ENCODE measurements at places on chromosomes 5 and 9.

GRCh38 chr5:6402939-6403338, 24.6 kb upstream of the MED10 start:
- DNase-seq, result no peak

- no peak for DNase-seq
Measured at GRCh38 chr9:8703904-8704303, 904.3 kb upstream of the DMAC1 start.

DNA sequence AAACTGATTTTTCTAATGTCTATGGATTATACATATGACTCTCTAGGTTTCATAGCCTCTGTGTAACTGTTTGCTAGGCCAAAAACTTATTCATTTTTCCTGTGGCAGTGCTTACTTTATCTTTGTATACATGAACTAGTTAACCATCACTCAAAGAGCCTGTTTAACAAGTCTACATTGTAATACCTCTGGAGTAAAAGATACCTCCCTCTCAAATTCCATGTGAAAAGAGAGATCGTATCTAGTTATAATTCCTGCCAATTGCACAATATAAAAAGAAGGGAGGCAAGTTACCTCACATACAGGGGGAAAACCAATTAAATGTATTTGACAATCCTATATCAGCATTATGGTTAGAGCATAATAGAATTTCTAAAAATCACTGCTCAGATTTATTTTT, 271.9 kb upstream of the ST8SIA4 start:
- no peak for DNase-seq

DNA sequence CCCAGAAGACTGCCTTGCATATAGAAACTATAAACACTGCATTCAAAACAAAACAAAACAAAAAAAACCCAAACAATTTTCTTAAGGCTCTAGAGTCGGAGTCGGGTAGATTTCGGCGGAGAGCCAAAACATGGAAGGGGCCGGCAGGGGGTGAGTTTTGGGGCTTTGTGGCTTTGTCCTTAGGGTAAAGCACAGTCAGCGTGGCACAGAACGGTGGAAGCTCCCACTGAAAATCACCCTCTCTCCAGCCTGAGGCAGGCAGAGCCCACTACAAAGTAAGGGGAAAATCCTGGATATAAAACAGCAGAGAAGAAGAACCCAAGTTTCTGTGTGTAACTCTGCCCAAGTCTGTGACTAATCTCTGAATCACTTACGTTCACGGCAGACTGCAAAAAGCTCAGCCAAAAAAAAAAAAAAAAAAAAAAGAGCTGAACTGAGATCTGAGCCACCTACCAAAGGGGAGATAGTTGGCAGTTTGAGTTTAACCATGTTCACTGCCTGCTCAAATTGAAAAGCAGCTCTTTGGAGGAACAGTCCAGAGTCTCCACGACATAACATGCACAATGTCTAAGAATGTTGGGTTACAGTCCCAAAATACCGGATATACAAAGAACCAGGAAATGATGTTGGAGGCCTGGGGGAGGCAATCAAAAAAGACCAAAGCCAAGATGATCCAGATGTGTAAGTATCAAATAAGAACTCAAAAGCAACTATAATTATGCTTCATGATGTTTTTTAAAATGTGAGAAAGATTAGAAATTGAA, 26.6 kb upstream of the OR2K2 start:
- no peak for DNase-seq

DNA sequence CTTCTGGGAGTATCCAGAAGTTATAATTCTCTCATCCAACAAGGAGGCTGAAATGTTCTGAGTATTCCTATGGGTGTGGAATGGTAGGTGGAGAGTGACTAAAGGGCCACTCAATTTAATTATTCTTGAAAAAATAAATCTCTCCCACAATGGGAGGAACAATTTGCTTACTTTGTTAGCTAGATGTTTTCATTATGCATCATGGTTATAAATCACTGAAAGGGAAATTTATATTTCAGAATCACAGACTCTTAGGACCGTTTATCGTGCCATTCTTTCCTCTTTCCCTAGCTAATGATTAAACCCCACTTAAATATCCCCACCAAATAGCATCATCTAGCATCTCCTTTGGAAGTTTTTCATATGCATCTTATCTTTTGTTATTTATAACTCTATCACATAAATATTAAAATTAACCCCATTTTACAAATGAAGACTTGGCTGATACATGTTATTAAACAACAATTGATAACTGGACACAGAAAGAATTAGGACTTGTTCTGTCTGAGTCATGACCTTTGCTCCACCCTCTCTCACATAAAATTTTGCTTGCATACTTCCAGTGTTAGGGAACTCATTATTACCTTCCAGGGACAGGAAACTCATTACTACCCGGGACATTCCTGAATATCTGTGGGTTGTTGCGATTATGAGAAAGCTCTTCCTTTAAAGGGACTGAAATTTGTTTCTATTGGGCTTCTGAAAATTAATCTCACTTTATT, 94.9 kb upstream of the NMUR2 start:
- no peak for DNase-seq

- no peak for DNase-seq
Measured at GRCh38 chr5:174410716-174411478, 313.5 kb upstream of the MSX2 start.

DNA sequence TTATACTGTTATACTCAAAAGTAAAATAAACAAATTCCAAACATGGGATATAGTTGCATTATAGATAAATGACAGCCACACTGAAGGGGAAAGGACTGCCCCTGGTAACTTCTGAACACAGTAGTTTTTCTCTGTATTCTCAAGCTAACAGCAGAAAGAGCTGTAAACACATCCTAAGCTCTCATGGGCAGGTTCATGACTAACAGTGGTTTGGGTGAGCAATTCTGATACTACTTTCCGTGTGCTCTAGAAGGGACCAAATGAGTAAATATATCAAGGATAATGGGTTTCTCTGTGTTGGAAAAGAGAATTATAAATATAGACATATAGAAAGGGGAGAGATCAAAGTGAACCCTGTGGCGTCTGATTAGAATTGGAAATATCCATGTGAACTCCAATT, 2.2 kb upstream of the LCN6 start:
- no peak for DNase-seq

DNA sequence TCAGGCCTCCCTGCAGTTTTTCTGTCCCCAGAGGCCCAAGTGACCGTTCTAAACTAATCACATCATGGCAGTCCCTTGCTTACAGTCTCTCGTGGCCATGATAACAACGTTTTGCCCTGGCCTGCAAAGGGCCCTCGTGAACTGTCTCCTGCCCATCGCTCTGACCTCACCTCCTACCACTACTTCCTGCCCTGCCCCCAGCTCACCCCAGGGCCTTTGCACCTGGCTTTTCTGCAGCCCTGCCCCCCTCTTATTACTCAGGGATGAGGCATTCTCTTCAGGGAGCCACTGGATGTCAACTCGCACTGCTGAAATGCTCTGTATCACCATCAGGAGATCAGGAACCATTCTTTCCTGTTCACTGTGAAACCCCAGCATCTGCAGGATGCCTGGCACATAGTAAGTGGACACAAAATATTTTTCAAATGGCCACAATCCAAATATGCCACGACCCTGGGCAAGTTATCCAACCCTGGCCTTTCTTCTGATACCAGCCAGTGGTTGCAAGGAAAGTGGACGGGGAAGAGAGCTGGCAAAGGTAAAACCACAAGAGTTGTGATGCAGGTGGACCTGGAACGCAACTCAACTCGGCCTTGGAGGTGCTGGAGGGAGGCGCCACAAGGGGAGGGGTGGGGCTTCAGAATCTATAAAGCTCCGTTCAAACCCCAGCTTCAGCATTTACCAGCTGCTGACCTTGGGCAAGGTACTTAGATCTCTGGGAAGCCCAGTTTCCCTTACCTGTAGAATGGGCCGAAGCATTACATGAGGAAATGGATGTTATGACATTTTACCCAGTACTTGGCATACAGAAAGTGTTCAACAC, 1.7 kb downstream of the SNCB start:
- no peak for DNase-seq

DNA sequence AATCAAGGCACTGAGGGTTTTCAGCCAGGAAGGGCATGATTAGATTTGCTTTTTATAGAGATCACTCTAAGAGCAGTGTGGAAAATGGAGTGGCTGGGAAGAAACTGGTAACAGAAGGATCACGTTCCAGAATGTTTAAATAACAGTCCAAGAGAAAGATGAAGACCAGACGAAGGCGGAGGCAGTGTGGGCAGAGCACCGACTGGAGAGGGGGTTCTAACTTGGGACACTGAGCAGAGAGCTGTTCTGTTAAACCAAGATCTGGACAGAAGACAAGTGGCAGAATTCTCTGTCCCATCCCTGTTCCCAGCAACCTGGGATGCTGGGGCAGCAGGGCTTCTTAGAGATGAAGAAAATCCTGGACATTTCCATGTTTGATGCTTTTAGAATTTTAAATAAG, 249.1 kb upstream of the NR4A3 start:
- DNase-seq, result no peak

GRCh38 chr5:180138976-180139730, 67.6 kb upstream of the RNF130 start:
- no peak for DNase-seq

- DNase-seq, result no peak
Measured at GRCh38 chr5:120644516-120644915, 180.4 kb downstream of the PRR16 start.

- no peak for DNase-seq
Measured at GRCh38 chr5:68041293-68041692, 174.3 kb upstream of the PIK3R1 start.

DNA sequence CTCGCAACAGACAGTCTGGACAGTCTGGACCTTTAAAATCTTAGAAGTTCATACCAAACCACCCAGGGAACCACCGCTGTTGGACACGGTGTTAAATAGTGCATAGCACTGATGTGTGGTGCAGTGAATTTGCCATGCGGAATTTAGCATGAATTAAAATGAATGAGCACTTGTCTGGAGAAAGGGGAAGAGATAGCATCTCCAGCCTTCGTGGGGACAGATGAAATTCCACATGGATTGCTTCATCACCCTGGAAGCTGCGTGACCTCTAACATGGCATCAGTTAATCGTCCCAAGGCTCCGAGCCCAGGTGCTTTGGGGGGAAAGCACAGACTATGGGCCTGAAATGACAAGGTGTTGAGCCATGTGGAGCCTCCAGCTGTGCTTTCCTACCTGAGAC, 91.4 kb downstream of the ADAMTS16 start:
- DNase-seq, result no peak

- no peak for DNase-seq
Measured at GRCh38 chr5:117982691-117983090, 1005.7 kb downstream of the DTWD2 start.

DNA sequence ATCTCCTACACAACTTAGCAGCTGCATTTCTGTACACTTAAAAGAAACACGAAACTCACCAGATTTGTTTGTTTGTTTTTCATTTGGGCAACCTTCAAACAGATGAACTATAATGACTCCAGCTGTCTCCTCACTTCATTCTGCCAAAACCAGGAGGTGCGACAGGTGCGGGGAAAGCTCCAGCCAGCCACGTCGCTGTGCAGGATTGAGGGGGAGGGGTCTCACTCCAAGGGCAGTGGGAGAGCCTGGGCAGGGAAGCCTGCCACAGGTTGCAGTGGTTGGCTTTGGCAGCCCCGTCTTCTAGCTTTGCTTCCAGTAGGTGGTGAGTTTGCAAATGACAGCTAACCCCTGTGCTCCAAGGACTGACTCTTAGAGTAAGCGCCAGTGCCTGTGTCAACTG, 215.8 kb downstream of the CEMIP2 start:
- DNase-seq, result no peak

GRCh38 chr5:82808960-82809359, 268.2 kb downstream of the TMEM167A start:
- no peak for DNase-seq

DNA sequence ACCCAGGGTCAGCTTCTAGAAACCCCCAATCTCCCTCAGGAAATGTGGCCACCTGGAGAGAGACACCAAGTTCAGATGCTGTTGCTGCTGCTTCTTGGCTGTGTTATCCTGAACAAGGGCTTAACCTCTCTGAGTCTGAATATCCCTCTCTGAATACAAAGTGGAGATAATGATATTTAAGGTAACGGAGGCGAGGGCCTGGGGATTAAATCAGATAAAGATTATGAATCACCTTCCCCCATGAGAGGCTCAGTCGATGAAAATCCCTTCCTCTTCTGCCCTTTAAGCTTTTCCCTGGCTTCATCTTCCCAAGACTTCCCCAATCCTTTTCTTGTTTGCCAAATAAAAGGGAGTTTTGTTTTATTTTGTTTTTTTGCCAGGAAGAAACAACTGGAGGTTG, 8.1 kb upstream of the CPLX2 start:
- DNase-seq, result no peak

DNA sequence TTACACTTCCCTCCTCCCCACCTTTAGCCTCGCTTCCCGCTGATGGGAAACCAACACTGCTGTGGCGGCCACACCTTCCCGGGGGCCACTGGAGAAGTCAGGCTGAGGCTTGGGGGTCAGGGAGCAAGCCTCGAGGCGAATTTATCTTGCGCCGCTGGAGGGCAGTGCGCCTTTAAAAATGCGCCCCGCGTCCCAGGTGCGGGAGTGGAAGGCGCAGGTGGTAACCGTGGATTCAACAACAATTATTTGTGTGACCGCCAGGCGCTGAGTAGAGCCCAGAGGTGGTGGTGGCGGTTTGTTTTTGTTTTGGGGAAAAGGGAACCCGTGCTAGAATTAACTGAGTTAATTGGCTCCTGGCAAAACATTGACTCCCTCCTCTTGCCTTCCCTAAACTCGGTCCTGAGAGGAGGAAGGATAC, 1.1 kb downstream of the CFAP77 start:
- peak; percentile 59 for DNase-seq

- DNase-seq, result no peak
Measured at GRCh38 chr9:6014670-6015270, 654 bp downstream of the RANBP6 start.

GRCh38 chr5:8176101-8176693, 307.2 kb downstream of the MTRR start:
- DNase-seq, result no peak

DNA sequence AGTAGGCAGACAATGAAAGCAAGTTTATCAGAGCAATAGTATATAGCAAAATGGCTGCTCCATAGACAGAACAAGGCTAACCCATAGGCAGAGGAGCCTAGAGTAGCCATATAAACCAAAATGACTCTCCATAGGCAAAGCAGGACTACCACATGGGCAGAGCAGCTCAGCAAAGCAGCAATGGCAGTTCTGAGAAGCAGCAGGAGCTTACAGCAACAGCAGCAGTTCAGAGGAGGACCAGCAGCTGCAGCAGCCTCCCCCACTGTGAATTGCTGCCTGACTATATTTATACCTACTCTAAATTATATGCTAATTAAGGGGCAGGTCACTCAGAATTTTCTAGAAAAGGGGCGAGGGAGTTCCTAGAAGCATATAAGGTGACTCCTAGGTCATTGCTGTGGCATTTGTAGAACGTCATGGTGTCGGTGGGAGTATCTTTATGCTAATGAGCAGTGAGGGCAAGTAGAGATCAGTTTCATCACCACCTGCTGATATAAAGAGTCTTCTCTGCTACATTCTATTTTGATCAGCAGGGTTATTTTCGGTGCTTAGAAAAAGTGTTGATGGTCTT, 1115.5 kb downstream of the DTWD2 start:
- DNase-seq, result no peak
